ENCODE measurements at places on chromosomes 11 and 22. TPM values are rescaled to one million over a fixed set of nuclear protein-coding genes. Genes with fewer than 3 reads are reported as not detected.

Gene ARL2
- 61.0 TPM for total RNA-seq

Gene MFRP
- total RNA-seq, result not detected

Gene RAB36
- total RNA-seq, result 7.4 TPM

Gene CTSW
- total RNA-seq, result not detected

Gene MISFA
- total RNA-seq, result not detected

Gene GAS2L1
- total RNA-seq, result 42.7 TPM

Gene PAX6
- not detected for total RNA-seq

Gene SYCE3
- not detected for total RNA-seq

Gene RAB3IL1
- 14.0 TPM for total RNA-seq

Gene SYVN1
- 31.1 TPM for total RNA-seq

Gene TREH
- not detected for total RNA-seq

Gene OR51B4
- not detected for total RNA-seq

Gene SLC17A6
- total RNA-seq, result not detected

Gene SCT
- not detected for total RNA-seq

Gene XRCC6
- 221 TPM for total RNA-seq

Gene TMEM191C
- total RNA-seq, result 0.88 TPM

Gene SLC37A2
- total RNA-seq, result 0.88 TPM

Gene KRTAP5-11
- not detected for total RNA-seq

Gene TUBA8
- total RNA-seq, result 0.66 TPM

Gene TLCD5
- total RNA-seq, result 6.6 TPM

Gene MAPK8IP2
- 0.14 TPM for total RNA-seq

Gene OR51Q1
- not detected for total RNA-seq

Gene FBLN1
- 278 TPM for total RNA-seq

Gene DNAJB7
- not detected for total RNA-seq

Gene ASPHD2
- total RNA-seq, result 0.66 TPM

Gene HEPHL1
- 4.4 TPM for total RNA-seq

Gene KRTAP5-9
- total RNA-seq, result not detected

Gene IL17REL
- total RNA-seq, result not detected

Gene SEPTIN3
- total RNA-seq, result 0.14 TPM

Gene LINC01488
- not detected for total RNA-seq

Gene PSMC3
- total RNA-seq, result 197 TPM

Gene DRD2
- total RNA-seq, result 0.22 TPM

Gene TRIM49
- total RNA-seq, result not detected

Gene CYB5R2
- 16.4 TPM for total RNA-seq

Gene C11orf54
- 23.2 TPM for total RNA-seq

Gene MMP1
- 1,229 TPM for total RNA-seq

Gene ELF5
- total RNA-seq, result not detected

Gene AGBL2
- 4.4 TPM for total RNA-seq

Gene WBP2NL
- 0.22 TPM for total RNA-seq

Gene ZC3H12C
- 30.4 TPM for total RNA-seq

Gene OR5B2
- total RNA-seq, result not detected

Gene ACCS
- 6.8 TPM for total RNA-seq

Gene PKNOX2
- total RNA-seq, result 2.8 TPM

Gene SERPIND1
- total RNA-seq, result 0.22 TPM

Gene OR9G4
- not detected for total RNA-seq

Gene TBX1
- not detected for total RNA-seq

Measured in placental pericyte (primary cell).